ENCODE measurements at places on chromosomes 5 and 9.

GRCh38 chr9:108479989-108480652 is 375.7 kb downstream of the ACTL7B start:
- DNase-seq: no peak

GRCh38 chr5:142902186-142902965 is 132.2 kb downstream of the ARHGAP26 start:
- DNase-seq: no peak

DNA sequence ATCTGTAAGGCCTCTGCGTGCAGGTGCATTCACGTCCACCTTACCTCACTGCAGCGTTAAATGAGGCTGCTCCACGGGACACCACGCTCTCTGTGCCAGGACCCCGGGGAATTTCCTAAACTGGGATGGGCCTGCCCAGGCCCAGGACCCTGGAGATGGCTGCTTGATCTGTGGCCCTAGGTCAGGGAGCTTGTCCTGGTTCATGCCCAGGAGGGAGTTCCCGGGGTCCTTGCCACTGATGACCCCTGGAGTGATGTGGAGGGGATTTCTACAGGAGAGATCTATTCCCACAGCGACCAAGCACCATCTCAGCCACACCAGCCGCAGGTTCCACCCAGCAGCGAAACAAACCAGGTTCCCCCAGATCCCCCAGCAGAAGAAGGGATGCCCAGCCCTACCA is 3.5 kb downstream of the OR2V1 start:
- DNase-seq: no peak

GRCh38 chr9:74493512-74493911 is 3.6 kb upstream of the RORB start:
- DNase-seq: no peak

DNA sequence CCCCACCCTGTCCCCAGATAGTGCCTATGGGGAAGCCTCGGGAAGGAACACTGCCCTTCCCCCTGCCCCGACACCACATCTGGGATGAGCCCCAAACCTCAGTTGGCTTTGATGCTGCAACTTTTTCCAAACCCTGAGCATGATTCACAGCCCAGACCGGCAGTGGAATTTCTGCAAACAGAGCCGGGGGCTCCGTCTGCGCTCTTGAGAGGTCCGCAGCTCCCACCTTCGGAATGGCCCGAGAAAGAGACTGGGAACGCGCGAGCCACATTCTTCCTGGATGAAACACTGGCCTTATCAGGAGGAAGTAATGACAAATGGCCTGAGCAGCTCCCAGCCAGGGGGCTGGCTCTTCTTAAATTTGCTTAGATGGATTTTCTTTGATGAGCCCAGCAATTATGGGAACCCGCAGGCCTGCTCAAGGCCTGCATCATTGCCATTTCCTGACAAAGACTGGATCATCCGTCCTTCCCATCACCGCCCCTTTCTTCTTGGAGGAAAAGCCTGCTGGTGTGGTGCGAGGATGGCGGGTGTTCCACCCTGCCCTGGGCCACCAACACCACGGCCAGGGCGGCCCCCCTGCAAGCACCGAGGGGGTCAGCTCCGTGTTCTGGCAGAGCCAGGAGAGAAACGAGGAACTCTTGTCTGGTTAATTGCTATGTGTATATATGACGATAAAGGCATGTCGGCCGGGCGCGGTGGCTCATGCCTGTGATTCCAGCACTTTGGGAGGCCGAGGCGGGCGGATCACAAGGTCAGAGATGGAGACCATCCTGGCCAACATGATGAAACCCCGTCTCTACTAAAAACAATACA is 38.8 kb upstream of the COL5A1 start:
- DNase-seq: no peak

DNA sequence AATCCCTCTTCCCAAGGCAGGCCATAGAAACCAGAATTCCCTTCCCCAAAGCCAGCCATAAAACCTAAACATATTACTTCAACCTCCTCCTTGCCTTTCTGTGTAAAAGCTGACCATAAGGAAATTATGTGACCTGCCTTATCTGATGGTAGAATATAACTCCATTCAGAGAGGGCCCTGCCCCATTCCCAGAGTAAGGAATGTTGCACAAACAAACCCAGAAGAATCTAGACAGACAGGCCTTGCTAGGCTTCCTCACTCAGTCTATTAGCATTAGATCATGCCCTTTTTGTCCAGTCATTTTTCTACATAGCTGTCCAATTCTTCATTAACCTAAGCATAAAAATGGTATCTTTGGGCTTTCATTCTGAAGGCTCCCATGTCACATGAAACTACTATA is 17.8 kb upstream of the IFNB1 start:
- no peak for DNase-seq

DNA sequence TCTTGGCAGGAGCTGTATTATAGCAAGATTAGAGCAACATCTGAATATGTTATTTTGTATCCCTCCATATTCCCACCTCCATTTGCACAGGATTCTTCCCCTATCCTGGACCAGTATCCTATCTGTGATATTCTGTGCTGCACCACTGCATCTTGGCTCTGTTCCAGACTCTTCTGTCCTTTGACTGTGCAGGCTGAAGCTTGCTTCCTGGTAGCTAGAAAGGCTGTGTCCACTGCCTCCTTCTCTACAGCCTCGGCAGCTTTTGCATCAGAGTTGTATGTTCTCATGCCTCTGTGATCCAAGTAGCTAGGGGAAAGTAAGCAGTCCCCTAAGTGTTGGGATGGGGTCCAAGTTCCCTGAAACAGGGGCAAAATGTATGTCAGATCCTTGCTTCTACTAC is 104.1 kb downstream of the GAS1 start:
- no peak for DNase-seq

DNA sequence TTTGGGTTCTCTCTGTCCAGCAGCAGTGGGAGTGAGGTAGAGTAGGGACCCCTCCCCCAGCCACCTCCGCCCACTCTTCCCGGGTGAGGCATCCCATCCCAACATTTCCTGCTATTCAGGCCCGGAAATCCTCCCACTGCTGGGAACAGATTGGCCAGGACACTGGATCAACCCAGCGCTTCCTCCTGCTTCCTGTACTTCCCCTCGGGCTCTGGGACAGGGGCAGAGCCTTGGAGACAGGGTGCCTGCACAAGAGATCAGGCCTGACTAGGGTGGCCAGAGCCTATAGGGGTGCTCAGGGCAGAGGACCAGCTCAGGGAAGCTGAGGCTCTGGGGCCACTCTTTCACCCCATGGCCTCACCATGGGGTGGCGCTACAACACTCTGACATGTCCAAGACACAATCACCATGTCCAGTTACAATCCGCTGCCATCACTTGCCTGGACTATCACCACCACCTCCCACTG is 14.5 kb downstream of the SH2D3C start:
- no peak for DNase-seq

DNA sequence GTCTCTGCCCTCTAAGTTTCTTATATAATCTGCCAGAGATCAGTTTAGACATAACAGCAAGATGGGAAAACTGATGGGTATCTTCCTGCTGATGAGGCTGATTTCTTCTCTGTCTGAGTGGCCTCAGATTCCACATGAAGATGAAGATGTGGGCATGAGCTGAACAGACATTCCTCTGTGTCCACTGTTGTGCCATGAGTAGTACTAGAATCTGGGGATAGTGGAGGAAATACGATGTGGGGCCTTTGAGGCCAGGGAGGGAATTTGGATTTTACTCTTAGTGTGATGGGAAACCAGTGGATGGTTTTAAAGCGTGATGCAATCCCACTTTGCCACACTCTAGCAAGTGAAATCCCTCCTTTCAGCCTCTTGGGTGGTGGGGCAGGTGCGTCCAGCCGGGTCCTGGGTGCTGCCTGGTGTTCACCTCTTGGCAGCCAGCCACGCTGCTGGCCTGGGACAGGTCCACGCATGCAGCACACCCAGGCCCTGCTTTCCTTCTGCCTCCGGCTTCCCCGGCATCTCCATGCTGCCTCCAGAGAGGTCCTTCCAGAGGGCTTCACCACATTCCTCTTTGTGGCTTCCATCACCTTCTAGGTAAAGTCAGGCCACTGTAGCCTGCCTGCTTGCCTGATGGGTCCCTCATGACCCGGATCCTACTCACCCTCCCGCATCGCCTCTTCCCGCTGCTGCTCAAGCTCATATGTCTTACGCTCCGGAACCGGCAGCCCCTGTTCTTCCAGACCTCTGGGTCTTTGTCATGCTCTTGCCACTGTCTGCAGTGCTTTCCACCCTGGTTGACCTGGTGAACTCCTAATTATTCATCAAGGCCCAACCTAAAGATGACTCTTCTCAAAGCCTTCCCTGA is 28.1 kb upstream of the SH3PXD2B start:
- no peak for DNase-seq

- no peak for DNase-seq
Observed at GRCh38 chr9:124629600-124629999, 122.4 kb upstream of the NR5A1 start.

DNA sequence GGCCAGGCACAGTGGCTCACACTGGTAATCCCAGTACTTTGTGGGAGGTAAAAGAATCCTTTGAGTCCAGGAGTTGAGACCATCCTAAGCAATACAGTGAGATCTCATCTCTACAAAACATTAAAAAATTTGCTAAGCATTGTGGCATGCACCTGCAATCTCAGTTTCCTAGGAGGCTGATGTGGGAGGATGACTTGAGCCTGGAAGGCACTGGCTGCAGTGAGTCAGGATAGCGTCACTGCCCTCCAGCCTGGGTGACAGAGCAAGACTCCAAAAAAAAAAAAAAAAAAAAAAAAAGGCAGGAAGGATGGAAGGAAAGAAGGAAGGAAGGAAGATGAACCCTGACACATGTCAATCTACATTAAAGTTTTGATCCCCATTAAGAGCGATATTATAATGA is 1452.2 kb upstream of the ACO1 start:
- no peak for DNase-seq

DNA sequence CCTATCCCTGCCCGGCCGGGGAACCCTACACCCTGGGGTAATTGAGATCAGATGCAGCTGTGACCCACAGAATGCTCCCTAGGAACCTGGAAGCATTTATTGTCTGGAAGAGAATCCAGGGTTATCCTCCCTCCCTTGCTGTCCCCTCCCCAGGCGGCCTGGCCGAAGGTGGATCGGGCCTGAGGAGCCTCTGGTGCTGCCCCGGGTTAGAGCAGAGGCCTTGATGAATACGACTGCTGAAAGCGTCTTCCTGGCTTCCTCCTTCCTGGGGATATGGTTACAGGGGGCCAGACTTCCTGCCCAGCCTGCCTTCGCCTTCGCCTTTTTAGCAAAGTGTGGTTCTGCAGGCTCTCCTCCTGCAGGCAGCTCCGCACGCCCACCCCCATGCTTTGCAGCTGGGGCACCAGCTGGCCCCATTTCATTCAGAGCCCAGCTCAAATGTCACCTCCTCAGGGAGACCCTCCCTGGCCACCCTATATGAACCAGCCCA is 22.5 kb upstream of the PTGS1 start:
- no peak for DNase-seq

DNA sequence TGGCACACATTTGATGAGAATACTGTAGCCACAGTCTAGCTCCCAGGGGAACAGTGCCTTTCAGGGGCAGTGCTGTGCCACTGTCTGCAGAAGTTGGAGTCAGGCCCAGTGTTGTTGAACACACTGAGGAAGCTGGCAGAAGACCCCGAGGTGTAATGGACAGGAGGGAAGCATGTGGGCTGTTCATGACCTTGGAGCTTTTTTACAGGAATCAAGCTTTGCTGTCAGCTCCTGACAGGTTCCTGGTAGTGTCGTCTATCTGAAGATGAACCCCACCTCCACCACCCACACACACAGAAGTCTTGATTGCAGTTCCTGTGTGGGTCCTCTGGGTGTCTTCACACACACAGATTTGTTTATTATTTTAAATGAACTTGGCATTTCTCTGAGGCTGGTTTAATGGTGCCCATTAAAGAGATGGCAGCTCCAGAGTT is 40.3 kb upstream of the TNFAIP8 start:
- DNase-seq: peak; percentile 77

- no peak for DNase-seq
Observed at GRCh38 chr9:95506428-95506677, 10.4 kb downstream of the PTCH1 start.

DNA sequence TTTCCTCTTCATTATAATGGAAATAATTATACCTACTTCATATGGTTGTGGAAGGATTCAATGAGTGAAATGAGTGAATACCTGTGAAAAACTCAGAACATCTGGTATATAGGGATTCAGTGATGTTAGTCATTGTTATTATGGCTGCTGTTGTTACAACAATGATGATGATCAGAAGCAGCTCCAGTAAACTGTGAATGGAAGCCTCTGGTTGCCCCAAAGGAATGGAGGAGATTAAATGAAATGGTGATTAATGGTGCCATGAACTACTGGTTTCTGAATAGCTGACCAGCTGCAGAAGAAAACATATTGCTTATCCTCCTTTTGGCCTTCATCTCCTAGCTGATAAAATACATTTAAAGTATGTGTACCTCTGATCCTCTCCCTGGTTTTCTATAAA is 372.0 kb downstream of the ARHGEF28 start:
- DNase-seq: no peak

GRCh38 chr9:304519-305185 is 90.0 kb downstream of the DOCK8 start:
- DNase-seq: peak; percentile 12

- peak; percentile 57 for DNase-seq
Observed at GRCh38 chr5:157303667-157304327, 37.9 kb downstream of the CYFIP2 start.

GRCh38 chr5:145855763-145856267 is 17.0 kb downstream of the GRXCR2 start:
- no peak for DNase-seq

- no peak for DNase-seq
Observed at GRCh38 chr5:55599148-55600050, 64.6 kb upstream of the PLPP1 start.

GRCh38 chr5:91707521-91707841 is 324.4 kb upstream of the ARRDC3 start:
- DNase-seq: no peak

- DNase-seq: no peak
Observed at GRCh38 chr5:171743436-171744076, 42.1 kb upstream of the SMIM23 start.

- no peak for DNase-seq
Observed at GRCh38 chr9:128627127-128627715, 29.4 kb downstream of the DYNC2I2 start.

GRCh38 chr5:127665641-127666040 is 16.8 kb downstream of the CTXN3 start:
- no peak for DNase-seq

DNA sequence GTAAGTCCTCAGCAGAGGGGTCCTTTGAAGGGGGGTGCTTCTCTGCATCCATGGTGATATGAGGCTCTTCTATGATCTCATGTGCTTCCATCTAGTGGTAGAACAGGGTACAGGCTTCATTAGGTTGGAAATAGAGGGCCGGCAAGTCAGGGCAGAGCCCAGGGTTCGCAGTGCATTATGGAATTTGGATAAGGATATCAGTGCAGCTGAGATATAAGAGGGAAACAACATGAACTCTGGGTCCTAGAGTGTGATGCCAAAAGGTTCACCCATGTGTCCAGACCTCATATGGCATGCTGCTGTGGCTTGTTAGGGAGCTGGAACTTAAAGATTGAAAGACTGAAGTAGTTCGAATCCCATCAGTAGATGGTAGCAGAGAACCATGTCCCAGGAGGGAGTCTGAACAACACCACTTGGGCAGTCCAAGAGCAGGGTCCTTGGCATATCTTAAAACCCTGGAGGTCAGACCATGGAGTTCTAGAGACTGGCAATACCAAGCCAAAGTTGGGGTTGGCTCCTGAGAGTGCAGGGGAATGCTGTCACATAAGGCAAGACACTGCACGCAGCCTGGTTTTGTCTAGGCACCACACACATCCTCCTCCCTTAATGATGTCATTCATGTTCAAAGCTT is 2.3 kb downstream of the FAM221B start:
- peak; percentile 66 for DNase-seq

Measured in CD4-positive, alpha-beta T cell treated with Interleukin-4 for 1 hour (primary cell).